ENCODE measurements at places on chromosomes 1 and 21.

DNA sequence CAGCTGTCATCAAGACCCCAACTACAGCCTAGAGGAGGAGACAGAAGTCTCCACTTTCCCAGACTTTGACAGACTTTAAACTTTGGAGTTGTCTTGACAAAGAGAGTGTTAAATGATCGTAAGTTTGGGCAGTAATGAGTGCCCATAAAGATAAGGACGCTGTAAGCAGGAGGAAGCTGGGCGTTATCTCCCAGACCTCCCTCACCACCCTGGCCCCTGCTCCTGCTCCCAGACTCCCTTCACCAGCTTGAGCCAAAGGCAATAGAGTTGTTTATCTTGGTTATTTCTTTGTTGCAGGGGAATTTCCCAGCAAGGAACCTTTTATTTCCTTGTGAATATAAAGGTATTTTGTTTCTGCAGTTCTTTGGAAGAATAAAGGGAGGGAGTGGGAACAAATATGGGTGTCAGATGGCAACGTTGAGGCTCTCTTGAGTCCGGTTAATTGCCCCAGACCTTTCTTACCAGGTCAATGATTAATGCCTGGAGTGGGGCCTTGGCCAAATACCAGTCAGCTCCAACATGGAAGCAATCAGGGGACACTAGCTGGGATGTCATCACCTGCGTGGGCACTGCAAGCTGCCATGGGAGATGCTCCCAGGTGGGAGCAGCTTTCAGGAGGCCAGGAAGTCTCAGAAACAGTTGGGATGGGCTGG is 4.4 kb downstream of the PIGR start:
- DNase-seq, result no peak

DNA sequence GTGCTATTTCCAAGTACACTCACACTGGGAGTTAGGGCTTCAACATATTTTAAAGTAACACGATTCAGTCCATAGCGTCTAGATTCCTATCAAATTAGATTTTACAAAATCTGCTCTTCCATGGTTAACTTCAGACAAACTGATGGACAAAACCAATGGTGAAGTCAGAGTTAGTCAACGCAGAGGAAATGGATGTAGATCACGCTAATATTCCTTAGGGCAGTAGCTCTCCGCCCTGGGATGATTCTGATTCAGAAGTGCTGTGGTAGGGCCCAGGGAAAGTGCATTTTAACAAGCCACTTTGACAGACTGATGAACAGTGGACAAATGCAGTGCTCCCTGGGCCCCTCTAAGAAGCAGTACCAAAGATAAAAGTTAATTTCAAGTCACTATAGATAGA is 83.2 kb downstream of the HIVEP3 start:
- no peak for DNase-seq

DNA sequence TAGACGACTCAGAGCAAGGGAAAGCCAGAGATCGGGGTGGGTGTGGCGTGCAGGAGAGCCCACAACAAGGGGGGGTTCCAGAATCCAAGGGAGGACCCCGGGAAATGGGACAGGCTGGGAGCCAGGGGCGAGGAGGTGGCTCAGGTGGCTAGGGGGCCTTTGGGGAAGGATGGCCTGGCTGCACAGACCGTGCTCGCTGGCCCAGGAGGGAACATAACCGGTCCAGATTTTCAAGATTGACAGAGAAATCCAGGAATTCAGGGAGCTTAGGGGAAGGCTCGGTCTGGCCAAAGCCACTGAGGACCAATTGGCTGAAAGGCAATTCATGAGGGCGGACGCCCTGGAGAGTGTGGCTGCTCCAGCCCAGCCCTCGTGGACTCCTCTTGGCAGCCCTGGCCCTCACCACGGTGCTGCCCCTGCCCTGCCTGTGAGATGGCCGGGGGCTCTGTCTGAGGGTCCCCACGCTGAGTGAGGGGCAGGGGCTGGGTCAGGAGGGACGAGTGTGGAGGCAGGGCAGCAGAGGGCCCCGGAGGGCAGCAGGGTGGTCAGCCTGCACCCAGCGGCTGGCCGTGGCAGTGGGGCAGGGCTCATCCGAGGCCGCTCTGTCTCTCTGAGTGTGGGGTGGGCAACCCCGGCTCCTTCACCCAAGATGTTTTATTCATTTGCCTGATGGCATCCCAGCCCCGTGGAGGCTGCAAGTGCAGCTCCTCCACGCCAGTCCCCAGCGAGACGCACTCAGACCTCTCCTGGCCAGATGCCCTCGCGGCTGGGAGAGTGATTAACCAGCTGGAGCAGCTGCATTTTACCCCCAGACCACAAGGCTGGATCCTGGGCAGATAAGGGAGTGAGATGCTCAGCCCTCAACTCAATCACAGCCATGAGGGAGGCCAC is 5.6 kb upstream of the LRRC3 start:
- no peak for DNase-seq

DNA sequence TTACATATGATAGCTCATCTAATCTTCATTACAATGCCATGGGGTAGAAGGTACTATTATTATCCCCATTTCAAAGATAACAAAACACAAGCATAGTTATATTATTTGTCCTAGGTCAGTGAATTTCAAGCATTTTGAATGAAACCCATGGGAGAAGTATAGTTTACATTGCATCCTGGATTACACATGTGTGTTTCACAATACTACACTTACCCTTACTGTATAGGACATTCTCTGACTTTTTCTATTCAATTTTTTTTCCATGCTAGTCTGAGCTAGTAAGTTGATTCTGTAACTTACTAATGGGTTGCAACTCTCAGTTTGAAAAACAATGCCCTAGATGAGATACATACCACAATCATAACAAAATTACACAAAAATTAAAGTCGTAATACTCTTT is 8.7 kb upstream of the GPX7 start:
- peak; percentile 18 for DNase-seq

DNA sequence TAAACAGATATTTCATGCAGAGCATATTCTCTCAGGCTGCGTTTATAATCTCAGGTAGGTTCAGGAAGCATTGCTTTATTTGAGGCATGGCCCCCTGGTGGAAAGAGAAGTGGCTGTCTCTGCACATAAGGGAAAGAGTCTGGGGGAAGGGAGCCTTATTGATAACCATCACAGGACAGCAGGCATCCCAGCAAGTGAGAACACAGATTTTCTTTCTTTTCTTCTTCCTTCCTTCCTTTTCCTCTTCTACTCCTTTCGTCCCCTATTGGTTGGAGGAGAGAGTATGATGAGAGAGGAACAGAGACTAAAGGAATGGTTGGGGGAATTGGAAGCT is 21.9 kb downstream of the TSNAX start:
- DNase-seq, result no peak

DNA sequence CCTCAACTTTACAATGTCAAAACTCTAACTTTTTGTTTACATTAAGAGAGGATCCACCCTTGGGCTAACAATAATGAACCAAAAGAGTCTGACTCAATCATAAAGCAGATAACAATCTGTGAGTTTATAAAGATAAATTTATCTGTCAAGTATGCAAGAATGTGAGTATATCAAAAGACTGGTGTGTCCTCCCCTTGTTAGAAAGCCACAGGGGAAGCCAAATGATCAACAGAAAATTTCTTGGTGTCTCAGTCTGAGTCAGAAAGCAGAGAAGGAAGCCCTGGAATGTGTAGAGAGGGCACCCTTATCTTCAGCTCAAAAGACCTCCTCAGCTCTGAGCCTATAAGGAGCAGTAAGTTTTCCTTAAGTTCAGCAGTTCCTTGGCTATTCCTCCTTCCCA is 13.9 kb upstream of the PDIK1L start:
- no peak for DNase-seq

GRCh38 chr1:80994934-80995333 is 805.8 kb upstream of the ADGRL2 start:
- no peak for DNase-seq

DNA sequence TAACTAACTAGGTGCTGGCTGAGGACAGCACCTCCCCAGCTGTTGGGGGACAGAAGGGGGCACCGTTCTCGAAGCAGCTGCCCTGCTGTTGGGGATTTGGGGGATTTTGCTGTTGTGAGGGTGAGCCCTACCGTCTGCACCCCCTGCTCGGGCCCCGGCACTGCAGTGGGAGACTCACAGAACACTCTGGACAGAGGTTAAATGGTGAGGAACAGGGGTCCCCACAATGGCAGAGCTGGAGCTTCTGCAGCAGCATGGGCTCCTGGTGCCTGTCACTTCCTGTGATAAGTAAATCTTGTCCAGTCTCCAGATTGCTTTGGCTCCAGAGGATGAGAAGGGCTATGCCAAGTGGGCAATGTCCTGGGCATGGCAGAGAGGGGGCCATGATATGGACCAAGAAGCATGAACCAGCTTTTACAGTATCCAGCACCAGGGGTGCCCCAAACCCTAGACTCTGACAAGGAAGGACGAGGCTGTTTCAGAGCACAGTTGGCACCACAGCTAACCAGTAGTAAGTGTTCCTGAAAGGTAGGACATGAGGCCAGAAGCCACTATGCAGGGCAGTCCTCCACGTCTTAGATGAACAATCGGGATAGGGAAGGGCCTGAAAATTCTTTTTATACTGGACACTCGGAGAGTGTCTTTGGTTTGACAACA is 365.1 kb upstream of the VAMP3 start:
- no peak for DNase-seq

DNA sequence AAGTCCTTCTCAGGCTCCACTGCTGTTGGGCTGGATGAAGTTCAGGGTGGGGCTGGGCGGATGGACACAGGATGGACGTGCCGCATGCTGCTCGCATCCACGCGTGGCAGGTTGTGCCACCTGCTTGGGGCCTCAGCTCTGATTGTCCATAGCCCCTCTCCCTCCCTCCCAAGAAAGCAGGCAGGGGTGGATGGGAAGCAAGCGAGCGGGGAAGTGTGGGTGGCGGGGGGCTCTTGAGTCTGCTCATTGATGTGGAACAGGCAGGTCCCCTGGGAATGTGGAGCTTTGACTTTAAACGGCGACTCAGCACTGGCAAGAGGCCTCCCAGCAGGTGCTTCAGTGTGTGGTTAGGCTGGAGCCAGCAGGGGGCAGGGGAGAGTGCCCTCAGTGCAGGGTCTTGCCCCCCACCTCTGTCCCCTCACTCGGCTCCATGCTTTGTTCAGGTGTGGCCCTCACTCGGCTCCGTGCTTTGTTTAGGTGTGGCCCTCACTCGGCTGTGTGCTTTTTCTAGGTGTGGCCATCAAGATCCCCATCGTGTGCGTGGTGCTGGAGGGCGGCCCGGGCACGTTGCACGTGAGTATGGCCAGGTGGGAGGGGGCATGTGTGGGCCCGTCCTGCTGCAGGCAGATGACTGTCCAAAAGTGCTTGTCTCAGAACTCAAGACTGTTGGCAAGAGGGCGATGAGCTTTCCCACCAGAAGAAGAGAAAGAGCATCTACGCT is 23.9 kb downstream of the TRPM2 start:
- no peak for DNase-seq

GRCh38 chr1:20558191-20558590 is 5.8 kb downstream of the FAM43B start:
- DNase-seq, result no peak

DNA sequence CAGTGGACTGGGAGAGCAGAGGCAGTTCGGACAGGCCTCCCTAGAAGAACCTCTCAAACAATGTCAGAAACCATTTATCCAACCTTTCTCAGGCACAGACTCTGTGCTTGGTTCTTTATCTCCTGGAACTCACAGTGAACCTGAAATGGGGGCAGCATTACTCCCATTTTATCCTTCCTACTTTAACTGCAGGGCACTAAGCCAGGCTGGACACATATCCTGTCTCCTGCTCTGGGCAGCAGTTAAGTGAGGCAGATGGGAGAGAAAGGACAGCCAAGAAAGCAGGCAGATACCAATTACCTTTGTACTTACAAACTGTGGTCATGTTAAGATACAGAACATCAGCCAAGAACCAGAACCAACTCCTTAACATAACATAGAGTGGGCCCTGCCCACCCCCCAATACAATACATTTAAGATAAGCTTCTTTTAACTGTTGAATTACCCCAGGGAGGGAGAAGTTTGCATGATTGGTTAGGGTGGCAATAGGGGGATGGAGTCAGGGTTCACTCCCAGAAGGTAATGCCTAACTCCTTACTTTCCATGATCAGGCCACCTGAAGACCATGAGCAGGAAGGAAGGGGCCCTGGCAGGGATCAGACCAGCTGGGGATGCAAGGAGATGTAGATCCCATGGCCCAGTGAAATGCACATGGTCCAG is 10.9 kb downstream of the KDF1 start:
- DNase-seq, result no peak

DNA sequence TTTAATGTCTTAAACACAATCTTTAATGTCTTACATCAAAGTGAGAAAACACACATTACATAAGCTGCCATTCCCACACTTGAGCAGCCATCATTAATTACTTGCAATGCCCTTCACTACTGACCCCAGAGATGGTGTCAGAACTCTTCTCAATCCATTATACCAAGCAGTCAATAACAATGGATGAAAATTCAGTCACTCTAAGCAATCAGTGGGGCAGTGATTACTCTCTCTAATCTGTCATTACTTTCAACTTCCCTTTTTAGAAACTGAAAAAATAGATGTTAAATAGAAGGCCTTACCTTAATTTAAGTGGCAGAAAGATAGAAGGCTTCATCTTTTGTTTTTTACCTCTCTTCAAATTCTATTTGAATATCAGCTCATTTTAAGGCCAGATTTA is 9.7 kb upstream of the FRRS1 start:
- DNase-seq, result no peak

DNA sequence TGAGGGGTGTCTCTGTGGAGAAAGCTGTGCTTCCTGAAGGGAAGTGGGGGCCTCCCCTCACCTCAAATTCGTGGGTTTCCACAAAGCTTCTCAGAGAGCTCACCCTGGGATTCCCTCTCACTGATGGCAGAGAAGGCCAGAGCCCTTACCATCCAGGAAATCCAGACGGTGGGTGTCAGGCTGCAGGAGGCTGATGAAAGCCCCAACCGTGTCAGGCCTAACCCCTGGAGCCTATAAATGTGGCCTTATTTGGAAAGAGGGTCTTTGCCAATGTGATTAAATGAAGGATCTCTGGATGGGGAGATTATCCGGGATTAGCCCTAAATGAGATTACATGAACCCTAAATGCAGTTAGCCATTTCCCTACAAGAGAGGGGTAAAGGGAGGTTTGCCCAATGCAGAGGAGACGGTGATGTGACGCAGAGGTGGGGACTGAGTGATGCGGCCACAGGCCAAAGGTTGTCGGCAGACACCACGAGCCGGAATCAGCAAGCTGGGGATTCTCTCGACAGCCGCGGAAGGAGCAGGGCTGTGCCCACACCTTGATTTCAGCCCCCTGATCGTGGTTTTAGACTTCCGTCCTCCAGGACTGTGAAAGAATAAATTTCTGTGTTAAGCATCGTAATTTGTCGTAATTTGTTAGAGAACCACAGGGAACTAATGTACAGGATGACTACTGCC is 82.6 kb downstream of the TOMM20 start:
- DNase-seq, result no peak

GRCh38 chr1:21861602-21862429 is 49.8 kb downstream of the LDLRAD2 start:
- no peak for DNase-seq
